ENCODE measurements at places on chromosomes 3 and 15.

- DNase-seq, result no peak
Observed at GRCh38 chr15:50753463-50753862, 12.0 kb downstream of the SPPL2A start.

DNA sequence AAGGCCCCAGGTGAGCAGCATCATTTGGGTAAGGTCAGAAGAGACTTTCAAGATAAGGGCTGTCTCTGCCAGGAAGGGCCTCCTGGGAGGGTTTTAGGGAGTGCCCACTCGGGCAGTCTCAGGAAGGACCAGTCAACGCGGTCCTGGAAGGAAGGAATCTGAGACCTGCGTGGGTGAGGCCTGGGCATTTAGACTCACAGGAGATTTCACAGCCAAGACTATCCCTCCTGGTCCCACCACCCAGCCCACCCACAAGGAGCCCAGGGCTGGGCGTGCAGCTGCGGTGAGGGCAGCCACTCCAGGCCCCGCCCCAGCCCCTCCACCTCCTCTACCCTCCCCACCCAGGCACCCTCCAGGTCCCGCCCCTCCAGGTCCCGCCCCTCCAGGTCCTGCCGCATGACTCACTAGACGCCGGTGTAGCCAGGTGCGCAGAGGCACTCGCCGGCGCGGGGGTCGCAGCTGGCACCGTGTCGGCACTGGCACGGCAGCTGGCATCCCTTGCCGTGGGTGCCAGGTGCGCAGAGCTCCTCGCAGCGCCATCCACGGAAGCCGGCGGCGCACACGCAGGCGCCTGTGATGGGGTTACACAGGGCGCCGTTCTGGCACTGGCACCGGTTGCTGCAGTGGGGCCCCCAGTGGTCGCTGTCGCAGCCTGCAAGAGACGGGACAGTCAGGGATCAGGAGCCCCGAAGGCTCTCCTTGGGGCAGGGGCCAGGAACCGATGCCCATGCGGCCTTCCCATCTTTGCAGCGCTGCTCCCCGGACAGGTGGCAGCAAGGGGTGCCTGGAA is 112.7 kb downstream of the RAB11A start:
- peak; percentile 54 for DNase-seq

GRCh38 chr15:77634266-77634962 is 1.7 kb upstream of the LINGO1 start:
- DNase-seq, result peak; percentile 18

GRCh38 chr3:114498539-114499370 is 204.9 kb downstream of the TIGIT start:
- DNase-seq, result no peak

GRCh38 chr3:21185816-21186314 is 565.1 kb downstream of the ZNF385D start:
- DNase-seq, result no peak

DNA sequence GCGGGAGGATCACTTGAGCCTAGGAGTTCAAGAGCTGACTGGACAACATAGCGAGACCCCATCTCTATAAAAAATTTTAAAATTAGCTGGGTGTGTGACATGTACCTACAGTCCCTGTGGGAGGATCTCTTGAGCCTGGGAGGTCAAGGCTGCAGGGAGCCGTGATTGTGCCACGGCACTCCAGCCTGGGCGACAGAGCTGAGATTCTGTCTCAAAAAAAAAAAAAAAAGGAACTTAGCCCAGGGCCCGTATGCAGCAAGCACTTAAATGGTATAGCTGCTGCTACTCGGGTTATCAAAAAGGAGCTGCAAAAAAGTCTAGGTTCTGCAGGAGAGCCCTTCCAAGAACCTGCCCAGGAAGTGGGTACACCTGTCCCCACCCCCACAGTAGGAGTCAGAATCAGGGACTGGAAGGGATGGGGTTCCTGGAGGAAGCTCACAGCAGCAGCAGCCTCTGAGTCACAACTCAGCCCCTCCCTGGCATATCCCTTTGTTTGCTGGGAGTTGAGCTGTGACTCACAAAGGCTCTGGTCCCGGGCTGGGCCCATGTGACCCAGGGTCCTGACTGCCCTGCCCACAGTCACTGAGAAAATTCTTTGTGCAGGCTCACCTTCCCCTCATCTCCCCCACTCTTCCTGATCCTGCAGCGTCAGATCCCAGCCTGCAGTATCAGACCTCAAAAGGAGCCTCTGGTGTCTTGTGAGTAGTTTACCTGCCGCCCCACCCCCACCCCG is at the start of gene SPATA12:
SPATA12 (plus strand) TSS at position 576 of the 733 bp plus-strand sequence. CDS start 13,031 bp downstream, outside the sequence.
- DNase-seq, result no peak

- DNase-seq, result no peak
Observed at GRCh38 chr15:68319997-68320396, 42.5 kb downstream of the FEM1B start.

DNA sequence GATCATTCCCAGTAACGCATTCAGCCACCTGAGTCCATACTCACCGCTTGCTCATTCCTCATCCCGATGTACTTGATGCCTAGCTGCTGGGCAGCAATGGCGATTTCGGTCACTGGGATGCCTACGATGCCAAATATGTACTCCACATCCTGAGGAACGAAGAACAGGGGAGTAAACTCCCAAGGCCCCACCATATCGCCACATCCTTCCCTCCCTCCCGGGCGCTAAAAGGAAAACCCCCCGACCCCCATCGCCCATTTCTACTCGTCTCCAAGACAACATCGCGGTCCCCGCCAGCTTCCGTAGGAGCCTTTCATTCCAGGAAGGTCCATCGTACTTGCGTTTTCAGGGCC is 347 bp downstream of the HACL1 start:
- DNase-seq, result no peak

- DNase-seq, result no peak
Observed at GRCh38 chr3:153055779-153056178, 106.2 kb upstream of the RAP2B start.

DNA sequence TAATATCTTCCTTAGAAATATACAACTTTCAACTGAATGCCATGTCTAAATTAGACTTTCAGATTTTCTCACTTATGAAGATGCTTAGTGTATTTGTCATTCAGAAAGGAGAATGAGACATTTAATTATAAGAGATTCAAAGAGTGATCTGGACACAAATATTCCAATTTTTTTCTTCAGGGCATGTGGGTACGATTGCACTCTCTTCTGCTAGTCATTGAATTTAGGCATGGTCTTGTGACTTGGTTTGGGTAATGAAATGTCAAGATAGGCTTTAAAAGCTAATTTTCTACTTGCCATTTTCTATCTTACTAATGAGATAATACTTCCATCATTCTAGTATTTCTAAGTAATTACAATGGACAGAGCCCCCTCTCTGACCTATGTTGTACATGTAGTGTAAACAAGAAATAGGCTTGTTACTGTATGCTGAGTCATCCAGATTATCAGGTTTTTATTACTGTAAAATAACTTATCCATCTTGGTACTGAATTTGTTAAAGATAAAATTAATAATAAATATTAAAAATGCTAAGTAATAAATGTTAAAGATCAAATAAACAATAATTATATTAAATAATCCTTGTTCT is 770.8 kb upstream of the BCHE start:
- DNase-seq, result no peak

DNA sequence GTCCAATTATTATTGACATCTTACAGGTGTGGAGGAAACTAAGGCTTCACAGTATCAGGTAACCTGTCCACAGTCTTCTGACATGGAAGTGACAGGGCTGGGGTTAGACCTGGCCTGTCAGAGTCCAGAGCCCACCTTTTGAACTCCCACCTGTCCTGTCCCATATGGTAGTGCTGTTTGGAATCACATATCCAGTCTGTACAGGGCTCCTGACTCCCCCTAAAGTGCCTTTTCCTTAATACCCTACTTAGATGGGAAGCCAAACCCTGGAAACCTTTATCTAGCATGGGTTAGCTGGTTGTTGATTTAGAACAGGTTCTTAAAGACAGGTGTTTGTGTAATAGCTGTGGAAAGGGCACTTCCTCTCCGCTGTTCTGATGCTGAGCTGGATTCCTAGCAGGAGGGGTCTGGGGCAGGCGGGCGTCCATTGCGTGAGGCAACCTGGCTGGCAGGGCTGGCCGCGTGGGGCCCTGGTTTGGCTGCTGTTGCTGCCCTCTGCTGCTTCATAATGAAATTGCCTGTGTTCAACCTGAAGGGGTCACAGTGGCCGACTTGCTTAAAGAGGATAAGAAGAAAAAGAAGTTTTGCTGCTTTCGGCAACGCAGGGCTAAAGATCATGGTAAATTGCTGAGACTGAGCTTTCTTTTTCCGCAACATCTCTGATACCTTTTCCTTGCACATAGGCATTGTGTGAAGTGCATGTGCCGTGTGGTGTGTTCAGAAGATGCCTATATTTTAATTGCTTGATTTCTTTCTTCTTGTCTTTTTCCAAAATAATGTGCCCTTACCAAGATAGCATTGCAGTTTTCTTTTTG is 136.2 kb downstream of the CHDH start:
- peak; percentile 45 for DNase-seq

GRCh38 chr3:176619833-176620232 is 577.4 kb downstream of the TBL1XR1 start:
- DNase-seq, result no peak

- DNase-seq, result no peak
Observed at GRCh38 chr3:20096135-20096685, 56.0 kb downstream of the KAT2B start.

DNA sequence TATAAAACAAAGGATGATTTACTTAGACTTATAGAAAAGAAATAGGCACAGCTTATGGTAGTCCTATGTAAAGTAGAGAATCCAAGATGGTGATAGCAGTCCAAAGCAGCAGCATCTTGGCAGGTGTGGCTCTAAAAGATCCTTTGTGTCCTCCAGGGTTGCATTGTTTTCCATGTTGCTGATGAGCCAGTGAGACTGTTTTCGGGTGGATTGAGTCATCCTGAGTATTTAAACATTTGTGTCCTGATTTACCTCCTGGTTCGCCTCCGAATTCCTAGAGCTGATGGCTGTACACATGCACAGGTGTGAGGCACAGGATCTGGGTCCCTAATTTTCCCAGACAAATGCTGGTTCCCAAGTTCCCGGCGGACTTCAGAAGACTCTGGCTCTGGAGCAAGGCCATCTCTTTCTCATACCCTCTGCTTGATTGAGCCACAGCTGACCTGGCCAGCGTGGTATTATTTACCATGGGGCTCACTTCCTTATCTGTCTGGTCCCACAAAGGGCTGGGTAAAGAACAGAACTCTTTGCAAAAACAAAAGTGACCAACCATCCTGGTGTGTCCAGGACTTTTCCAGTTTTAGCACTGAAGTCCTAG is 51.0 kb downstream of the ARNT2 start:
- DNase-seq, result no peak

DNA sequence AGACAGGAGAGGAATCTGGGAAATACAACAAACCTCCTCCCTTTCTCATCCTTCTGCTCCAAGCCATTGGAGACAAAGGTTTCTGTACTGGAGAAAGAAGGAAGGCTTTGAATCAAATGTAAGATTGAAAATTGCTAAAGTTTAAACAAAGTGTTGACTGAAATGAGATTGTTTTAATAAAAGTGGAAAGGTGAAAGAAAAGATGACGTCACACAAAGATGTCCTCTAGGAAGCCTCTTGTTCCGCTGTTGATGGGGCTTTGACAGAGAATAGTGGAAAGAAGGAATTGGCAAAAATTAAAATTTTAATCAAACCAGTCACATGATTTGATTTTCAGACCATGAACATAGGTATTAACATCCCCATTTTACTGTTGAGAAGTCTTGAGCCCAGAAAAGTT is 967.6 kb downstream of the NAALADL2 start:
- DNase-seq, result no peak

DNA sequence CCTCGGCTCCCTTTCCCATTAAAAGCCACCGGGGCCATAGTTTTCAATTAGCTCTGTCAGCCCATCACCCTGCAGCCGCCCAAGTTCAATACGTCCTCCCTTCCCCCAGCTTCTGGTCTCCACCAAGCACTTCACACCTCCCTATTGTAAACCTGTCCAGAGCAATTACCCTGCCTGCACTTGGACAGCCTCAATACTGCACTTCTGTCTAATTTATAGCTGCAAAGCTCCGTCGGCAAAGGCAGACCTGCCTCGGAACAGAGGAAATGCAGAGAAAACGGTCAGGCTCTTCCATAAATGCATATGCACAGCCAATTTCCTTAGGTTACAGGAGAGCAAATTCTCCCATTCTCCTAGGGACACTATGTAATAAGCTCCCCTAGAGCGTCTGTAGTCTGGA is 21.9 kb downstream of the LRIG1 start:
- no peak for DNase-seq

DNA sequence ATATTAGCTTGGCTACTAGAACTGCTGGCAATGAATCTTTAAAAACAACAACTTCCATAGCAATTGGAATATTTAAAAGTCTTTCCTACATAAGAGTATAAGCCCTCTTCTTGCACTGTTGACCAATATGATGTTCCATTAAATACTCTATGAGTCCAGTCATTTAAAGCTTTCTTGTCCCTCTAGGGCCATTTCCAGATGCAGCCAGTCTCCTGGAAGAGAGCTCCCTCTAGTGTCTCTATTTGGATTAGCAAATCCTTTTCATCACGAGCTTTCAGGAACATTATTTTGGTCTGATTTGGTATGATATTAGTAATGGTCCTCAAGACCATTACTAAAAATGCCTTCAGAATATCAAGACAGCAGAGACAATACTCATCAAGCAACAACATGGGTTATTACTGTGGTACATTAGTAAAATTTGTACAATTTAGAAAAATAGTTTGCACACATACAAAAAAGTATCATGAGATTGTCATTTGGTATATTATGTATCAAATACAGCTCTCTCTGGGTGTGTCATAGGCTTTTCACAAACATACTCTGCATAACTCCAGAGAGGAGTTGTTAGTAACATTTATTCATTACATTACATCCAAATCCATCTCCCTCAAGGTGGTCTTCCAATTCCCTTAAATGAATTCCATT is 101.3 kb downstream of the DPH6 start:
- DNase-seq, result peak; percentile 27

DNA sequence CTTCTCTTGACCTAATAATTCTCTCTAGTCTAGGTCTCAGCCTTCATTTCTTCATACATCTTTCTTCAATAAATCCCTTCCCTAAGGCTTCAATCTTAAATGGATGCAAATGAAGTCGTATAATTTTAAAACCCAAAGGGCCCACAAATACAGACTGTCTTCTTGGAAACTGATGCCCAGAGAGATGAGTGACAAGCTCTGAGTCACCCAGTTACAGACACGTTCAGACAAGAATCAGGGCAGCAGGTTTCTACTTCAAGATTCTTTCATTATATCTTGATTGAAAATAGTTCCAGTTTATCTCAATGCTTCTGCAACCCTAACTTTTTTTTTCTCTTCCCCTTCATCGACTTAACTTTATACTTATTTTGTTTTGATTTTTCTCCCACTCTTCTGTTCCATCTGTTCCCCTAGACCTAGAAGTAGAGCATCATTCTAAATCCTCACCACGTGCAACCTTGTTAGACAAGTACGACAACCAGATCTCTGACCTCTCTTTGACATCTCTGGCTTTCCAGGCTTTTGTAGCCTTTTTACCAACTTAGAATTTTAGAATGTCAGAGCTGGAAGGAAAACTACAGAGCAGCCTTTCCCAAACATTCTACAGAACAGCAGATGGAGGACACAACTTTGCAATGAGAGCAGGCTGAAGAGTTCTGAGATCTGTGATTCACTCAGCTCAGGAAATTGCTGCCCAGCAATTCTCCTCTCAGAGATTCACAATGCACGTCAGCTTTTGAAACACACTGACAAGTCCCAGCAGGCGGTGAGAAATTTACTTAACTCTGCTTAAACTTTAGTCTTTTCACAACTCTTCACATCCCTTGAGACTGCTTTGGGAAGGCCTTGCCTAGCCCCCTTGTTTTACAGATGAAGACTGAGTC is 25.3 kb downstream of the NCEH1 start:
- DNase-seq, result no peak

Data from CD4-positive, alpha-beta T cell treated with Interleukin-15 for 4 hours (primary cell).